ENCODE measurements at places on chromosomes 3 and 15.

DNA sequence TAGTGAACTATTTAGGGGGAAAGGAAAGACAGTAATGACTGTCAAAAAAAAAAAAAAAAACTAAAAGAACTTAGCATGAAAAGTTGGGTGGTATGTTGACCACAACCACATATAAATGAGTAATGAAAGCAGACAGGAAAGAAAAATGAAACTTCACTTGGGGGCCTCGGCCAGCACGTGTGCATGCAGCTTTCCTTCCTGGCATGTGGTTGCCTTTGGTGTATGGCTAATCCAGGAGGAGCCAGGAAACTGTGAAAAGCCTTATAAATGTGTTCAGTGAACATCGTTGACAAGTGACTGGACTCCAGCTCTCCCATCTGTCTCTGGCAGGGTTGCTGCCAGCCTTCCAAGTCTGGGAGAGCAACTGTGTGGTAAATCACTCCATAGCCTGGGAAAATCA lies 195.1 kb downstream of the DTWD1 start:
- DNase-seq = no peak

- peak; percentile 66 for DNase-seq
Observed at GRCh38 chr3:49563040-49563578, 8.8 kb downstream of the BSN start.

DNA sequence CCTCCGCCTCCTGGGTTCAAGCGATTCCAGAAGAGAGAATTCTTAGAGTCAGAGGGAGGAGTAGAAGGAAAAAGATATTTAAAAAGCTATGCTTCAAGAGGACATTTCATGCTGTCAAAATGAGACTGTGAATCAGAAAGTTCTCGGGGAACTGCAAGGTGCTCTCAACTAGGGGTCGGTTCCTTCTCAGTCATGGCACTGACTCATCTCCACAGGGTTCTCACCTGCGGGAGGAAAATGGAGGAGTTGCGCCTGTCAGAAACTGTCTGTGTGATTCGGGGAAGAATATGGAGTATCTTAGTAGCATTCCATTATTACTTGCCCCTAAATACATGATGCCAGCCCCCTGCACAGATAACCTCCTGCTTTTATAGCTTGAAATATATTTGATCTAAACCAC lies 47.4 kb downstream of the APH1B start:
- DNase-seq = no peak

- no peak for DNase-seq
Observed at GRCh38 chr15:81889485-81889881, 156.3 kb downstream of the MEX3B start.

- no peak for DNase-seq
Observed at GRCh38 chr3:58129041-58129770, 81.6 kb downstream of the DNASE1L3 start.

GRCh38 chr3:36800533-36801116 lies 36.3 kb upstream of the DCLK3 start:
- DNase-seq = no peak

GRCh38 chr15:92158426-92158825 lies 235.3 kb upstream of the ST8SIA2 start:
- DNase-seq = peak; percentile 96

DNA sequence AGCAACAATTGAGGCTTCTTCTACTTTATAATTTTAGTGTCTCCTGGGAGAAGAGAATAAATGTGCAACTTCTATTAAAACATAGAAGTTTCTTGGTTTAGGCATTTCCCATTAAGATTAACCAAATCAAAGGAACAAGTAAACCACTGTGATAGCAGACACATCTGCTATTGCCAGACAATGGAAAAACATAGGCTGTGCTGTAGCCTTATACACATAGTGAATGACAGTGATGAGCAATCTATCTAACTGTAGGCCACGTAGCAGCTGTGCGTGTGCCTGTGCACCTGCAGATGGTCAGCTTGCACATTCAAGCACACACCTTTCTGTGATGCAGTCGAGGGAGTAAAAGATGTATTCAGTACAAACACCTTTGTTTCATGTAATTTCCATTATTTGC lies 32.7 kb downstream of the GNB4 start:
- DNase-seq = no peak

DNA sequence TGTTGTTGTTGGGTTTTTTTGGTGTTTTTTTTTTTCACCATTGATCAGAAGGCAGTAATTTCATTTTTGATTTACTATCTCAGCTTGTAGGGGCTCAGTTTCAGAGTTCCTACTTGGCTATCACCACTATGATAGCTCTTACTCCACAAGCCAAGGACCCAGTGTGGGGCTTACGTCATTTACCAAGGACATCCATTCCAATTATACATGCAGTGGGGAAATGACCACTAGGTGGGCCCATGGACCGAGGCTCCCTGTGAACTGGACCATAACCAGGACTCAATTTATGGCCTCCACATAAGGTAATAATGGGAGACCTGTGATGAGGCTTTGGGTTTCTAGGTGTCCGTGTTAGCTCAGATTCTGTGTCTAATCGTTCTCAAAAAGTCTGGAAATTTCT lies 67.5 kb upstream of the CACNA1D start:
- no peak for DNase-seq

- peak; percentile 64 for DNase-seq
Observed at GRCh38 chr15:67465196-67465952, 55.6 kb upstream of the C15orf61 start.

DNA sequence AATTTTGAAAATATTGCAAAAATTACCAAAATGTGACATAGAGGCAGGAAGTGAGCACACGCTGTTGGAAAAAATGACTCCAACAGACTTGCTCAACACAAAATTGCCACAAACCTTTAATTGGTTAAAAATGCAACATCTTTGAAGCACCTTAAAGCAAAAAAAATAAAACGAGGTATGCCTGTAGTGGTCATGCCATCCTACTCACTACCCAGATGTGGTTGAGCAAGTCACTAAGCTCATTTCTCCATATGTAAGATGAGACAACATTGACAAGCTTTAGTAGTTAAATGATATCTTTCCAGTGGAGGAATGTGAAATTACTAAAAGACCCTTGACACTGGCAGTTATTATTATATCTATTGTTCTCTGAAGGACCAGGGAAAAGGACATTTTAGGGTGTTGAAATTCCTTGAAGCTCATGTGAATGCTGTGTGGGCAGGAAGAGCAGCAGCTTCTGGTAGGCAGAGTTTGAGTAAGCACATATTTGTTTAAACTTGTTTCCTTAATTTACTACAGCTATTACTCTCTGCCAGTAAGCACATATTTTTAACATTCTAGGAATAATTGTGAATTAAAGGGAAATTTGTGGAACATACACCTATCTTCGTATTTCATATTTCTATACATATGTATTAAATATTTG lies 131.6 kb upstream of the P2RY1 start:
- DNase-seq = no peak

- peak; percentile 13 for DNase-seq
Observed at GRCh38 chr3:185988816-185989175, 51.0 kb upstream of the TRA2B start.

- peak; percentile 12 for DNase-seq
Observed at GRCh38 chr3:186849374-186849975, 7.0 kb downstream of the ADIPOQ start.

DNA sequence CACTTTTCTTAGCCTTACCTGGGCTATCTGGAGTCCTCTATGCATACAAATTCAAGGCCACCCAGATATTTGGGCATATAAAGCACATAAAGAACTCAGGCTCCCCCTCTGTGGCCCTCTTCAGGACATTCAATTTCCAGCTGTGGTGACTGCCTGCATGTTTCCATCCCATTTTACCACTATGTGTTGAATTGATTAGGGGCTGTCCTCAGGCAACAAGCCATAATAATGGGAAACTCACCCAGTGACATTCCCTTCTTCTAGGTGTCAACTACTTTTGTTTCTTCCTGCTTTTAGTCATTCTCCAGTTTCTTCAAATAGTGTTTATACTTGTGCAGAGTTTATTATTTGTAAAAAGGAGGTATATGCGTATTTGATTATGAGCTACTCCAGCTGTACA lies 18.0 kb downstream of the NRG4 start:
- DNase-seq = no peak

- DNase-seq = peak; percentile 78
Observed at GRCh38 chr15:89556413-89557262, 18.6 kb upstream of the TICRR start.

DNA sequence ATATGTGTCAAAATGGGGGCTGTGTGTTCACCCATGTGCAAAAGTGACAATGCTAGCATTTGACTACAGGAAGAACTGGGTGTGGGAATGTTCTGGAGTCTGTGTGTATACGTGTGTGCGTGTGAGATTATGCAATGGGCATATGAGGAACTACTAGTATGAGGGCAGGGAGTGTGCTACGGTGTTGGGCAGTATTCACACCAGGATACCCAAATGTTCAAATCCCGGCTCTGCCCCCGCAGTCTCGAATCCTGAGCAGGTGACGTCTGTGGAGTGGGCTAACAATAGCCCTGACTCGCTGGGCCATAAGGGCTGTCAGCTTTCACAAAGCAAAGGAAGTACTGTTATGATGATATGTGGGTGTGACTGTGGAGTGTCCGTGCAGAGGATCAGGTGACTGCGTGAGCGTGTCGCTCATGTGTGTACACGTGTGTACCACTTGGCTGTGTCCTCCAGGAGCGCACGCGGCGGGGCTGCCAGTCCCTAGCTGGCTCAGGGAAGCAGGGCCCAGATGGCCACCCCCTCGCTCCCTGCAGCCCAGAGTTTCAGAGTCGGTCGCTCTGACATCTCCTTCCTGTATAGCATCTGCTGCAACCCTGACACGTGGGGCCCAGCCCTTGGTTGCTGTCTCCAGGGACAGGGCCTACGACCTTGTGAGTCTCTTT lies 27.2 kb downstream of the IQSEC1 start:
- no peak for DNase-seq

GRCh38 chr15:29473621-29474105 lies 204.0 kb upstream of the NSMCE3 start:
- peak; percentile 34 for DNase-seq

DNA sequence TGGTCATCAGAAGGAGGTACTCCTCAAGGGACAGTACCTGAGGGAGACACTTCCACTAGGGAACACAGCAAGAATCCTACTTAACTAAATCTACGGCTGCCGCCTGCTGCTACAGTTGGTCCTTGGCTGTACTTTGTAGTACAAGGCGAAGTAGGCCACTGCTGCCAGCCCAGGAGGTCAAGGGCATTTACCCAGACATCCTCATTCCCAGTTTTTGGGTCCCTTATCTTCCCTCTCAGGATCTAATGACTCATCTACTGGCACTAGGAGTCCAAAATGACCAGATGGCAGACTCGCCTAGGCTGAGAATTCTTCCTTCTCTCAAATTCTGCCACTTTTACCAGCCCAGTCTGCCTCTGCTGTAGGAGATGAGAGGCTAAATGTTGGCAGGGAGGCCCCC lies 27.1 kb upstream of the LAMP3 start:
- DNase-seq = no peak

GRCh38 chr3:55159016-55159415 lies 231.2 kb upstream of the LRTM1 start:
- DNase-seq = no peak

DNA sequence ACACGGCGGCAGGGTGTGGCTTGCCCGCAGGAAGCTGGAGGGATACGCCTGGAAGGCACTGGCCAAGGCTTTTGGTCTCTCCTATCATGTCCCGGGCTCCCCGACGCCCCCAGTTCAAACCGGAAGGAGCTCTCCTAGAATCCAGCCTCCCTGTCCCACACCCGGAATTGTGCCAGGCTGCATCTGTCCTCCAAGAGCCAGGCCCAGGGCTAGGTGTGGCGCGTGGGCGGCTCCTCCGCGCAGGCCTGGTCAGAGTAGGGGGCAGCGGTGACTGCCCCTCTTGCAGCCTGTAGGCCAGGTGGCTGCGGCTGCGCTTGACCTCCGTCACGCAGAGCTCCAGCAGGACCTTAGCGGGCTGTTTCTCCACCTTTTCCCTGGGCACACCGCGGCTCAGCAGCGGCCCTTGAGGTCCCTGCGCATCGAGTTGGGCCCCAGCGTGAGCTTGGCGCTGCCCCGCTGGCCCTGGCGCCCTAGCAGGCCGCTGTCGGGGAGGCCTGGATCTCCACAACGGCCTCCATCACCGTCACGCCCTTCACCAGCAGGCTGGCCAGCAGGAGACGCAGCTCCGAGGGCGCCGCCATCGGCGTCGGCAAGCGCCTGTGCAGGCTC lies 15.9 kb upstream of the SIAH2 start:
- DNase-seq = no peak

DNA sequence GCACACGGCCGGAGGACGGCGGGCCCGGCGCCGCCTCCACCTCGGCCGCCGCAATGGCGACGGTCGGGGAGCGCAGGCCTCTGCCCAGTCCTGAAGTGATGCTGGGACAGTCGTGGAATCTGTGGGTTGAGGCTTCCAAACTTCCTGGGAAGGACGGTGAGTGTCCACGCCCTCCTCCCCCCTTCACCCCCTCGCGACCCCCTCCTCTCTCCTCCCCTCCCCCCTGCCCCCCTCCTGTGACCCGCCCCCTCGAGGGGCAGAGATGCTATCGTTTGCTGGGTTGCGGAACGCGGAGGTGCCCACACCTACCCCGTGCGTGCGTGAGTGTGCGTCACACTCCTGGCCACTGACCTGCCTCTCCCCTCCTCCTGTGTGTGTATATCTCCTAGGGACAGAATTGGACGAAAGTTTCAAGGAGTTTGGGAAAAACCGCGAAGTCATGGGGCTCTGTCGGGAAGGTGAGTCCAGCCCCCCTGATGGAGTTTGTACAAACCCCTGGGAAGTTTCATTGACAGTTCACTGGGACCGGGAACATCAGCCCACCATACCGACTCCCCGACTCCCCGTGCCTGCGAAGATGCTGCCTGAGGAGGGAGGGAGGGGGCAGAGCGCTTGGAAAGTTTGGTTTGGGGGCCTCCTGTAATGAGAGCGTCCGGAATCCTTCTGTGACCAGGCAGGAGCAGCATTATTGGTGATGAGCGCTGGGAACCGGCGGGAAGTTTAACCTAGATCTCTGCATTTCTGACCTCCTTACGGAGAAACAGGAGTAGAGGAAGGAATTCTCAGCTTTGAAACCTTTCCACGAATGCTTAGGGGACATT lies 795 bp upstream of the SCAANT1 start:
- DNase-seq = no peak

Data from islet precursor cell (in vitro differentiated cells).